Stimulated activated CD4-positive, alpha-beta T cell treated with anti-CD3 and anti-CD28 coated beads, Interleukin-15, amount 100 ng/mL, for 48 hours (primary cell): ENCODE measurements at places on chromosomes 12 and 14.

- DNase-seq = no peak
These were observed 394.2 kb downstream of the NUAK1 start for GRCh38 chr12:105744371-105745058.

GRCh38 chr14:68264260-68264569 is 444.6 kb downstream of the RAD51B start:
- DNase-seq = no peak

GRCh38 chr12:123030686-123031085 is 50.2 kb downstream of the ARL6IP4 start:
- DNase-seq = no peak

GRCh38 chr12:15700595-15700994 is 88.6 kb downstream of the EPS8 start:
- no peak for DNase-seq

DNA sequence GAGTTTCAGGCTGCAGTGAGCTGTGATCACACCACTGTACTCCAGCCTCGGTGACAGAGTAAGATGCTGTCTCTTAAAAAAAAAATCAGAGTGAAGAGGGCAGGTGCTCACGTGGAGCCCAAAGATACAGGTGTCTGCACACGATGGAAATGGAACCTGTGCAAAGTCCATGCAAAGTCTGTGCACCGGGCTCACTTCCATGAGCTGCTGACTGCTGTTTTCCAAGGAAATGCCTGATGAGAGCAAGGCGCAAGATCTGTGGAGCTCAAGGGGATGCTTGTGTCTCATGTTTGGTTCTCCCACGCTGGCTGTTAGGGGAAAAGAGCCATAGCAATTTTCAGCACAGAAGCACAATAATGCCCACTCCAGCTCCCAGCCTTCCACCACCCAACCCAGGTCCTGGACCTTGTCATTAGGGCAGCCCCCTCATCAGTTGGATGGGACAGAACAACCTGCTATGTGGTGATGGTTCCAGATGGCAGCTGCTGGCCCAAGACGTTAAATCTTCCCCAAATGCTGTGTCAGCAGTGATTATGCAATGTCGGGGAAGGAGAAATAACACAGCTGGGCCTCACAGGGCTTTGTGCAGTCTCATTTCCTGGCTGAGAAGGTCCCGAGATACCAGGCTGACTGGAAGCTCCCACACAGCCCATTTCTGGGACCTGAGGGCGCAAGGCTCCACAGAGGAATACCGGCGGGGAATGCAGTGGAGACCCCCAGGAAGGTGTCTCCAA is 27.9 kb upstream of the DICER1 start:
- no peak for DNase-seq

- no peak for DNase-seq
These were observed 192.4 kb downstream of the FUT8 start for GRCh38 chr14:65604936-65605335.

GRCh38 chr14:99535448-99535847 is 54.2 kb downstream of the CCNK start:
- no peak for DNase-seq

DNA sequence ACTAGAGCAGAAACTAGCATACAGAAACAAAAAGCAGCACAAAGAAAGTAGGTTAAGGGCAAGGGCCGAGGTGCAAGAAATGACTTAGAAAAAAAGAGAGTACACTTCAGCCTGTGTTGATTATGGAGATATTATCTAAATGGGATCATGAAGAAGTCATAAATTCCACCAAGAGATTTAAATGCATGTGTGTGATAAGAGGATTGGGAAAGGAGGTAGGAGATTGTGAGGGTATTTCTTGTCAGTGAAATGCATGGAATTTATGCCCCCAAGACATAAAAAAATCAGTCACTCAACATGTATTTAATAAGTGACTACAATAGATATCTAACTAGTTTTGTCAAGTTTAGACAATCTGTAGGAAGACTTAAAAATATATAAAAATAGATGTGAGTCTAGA is 976.2 kb upstream of the LRFN5 start:
- DNase-seq = no peak

DNA sequence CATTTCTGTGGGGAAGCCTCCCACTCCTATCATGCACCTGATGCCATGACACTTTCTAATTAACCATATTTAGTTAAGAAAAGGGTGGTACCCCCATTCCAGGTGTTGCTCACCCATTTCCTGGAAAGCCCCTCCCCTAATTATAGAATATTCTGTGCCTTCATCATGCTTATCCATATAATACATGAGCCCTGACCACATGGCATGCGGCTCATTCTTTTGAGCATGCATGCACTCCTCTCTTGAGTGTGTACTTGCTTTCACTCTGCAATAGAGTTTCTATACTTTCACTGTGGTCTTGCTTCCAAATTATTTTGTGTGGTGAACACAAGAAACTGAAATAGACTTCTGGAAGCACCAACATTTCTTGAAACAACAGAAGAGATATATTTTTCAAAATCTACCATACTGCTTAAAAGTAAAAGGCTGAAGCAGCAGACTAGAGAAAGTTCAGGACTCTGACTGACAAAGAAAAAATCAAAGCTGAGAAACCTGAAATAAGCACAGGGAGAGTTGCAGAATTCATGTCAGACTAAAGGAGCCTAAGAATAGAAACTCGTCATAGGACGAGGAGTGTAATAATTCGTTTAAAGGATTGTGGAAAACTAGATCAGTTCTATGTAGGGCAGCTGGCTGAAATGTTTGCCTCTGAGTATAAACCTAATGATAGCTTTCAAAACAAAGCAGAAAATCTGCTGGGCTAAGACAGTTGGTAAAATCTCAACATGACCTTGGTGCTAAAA is 144.8 kb downstream of the KITLG start:
- no peak for DNase-seq

- DNase-seq = no peak
These were observed 355.2 kb downstream of the BMP4 start for GRCh38 chr14:53601409-53601808.

GRCh38 chr12:50799908-50800307 is 36.0 kb downstream of the ATF1 start:
- no peak for DNase-seq

GRCh38 chr14:50237427-50237826 is 6.0 kb upstream of the SOS2 start:
- DNase-seq = no peak

- no peak for DNase-seq
These were observed 58.1 kb upstream of the DHRS4 start for GRCh38 chr14:23895480-23895879.

DNA sequence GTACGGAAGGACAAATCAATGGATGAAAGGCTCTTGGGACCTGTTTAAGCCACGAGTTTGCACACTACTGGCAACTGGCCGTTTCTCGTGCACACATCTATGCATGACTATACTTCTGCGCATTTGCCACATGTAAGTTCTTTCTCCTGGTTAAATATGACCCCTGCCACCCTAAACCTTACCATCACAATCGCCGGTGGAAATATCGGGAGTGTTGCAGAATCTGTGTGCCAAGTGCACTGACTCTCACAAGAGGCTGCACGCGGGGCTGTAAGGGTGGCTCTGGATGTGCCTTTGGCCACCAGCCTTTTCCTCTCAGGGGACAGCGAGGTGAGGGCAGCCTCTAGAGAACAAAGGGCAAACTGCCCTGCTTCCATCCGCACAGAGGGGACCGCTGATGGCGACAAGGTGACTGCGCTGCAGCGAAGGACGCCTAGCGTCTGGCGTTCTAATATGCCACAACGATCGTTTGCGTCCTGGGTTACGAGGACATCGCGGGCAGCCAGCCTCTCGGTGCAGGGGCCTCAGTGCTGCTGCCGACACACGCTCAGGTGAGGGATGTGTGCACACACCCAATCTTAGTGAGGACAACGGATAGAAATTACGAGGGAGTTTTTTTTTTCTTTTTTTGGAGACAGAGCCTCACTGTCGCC is 232.2 kb downstream of the PCNX1 start:
- no peak for DNase-seq

GRCh38 chr12:10285919-10286318 is 21.8 kb upstream of the KLRD1 start:
- no peak for DNase-seq

DNA sequence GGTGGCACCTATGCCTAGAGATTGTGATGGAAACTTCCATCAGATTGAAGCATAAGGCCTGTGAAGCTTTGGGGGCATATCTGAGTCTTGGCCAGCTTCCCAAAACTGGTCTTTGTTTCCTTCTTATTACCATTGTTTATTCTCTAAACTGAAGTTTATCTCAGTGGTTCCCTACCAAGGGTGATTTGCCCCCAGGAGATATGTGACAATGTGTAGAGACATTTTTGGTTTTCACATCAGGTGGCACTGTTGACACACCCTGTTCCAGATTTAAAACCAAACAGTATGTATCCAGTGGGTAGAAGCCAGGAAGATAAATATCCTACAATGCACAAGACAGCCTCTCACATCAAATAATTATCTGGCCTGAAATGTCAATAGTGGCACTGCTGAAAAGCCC is 22.1 kb downstream of the RASSF9 start:
- DNase-seq = no peak

DNA sequence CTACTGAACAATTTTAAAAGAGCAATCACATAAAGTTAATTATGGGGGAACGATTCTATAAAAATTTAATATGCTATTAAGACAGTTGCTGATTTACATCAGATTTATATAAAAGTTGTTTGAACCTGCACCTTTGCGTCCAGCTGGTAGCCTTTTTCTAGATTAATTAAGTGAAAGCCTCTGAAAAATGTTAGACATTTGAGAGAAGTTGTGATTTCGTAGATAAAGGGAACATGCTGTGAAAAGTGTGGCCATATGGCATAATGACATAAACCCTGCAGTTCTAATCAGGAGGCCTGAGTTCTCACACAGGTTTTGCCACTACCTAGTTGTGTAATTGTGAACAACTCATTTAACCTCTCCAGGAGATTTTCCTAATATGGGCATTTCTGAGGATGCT is 187.2 kb downstream of the TMTC2 start:
- no peak for DNase-seq

GRCh38 chr14:86625637-86626036 is 1095.7 kb downstream of the FLRT2 start:
- DNase-seq = no peak

DNA sequence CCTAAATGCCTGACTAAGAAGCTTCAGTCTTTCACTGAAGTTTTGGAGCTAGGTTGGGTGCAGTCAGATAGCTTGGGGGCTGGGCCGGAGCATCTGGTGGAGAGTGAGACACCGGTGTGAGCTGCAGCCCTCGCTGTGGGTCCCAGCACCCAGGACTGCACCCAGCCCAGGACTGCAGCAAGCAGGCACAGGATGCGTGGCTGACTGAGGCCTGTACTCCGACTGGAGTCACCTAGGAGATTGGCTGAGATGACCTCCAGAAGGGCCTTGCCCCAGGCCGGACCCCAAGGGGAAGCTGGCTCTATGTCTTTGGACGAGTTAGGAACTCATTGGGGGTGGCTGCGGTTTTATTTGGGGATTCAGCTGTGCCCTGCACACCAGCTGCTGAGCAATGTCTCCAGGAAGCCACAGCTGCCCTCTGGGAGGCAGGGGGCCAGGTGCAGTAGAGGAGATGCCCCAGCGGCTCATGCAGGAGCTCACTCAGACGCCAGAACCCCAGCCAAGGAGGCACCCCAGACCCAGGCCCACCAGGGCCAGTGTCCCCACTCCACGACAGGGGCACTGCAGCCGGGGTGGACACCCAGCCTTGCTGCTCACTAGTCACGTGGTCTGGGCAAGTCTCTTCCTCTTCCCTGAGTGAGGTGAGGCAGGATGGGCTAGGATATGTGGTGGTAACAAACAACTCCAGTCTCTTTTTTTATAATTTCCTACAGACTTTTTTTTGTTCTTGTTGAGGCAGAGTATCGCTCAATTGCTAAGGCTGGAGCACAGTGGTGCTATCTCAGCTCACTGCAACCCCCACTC is 31.8 kb upstream of the RCOR1 start:
- DNase-seq = no peak

GRCh38 chr12:12583510-12584178 is 21.0 kb upstream of the DUSP16 start:
- no peak for DNase-seq

GRCh38 chr14:74434294-74434693 is 8.3 kb upstream of the SYNDIG1L start:
- DNase-seq = no peak

- no peak for DNase-seq
These were observed 45.5 kb downstream of the SH2B3 start for GRCh38 chr12:111451232-111451631.

DNA sequence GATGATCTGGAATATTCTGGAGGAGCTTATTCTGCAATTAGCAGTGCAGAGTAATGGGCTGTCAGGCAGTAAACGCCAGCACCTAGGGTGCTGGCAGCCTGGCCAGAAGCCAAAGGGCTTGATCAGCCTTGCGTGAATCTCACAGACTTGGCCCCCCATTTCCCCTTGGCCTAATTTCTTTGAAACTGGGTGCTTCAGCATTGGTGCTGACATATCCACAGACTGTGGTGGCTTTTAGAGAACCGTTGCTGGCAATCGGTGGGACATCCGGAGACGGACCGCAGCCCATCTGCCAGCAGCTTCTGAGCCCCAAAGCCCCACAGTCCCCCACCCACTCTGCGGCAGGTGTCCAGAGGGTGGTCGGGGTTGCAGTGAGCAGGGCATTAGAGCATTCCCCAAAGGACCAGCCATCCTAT is 157.1 kb downstream of the CALM1 start:
- DNase-seq = no peak

- DNase-seq = no peak
These were observed 101.9 kb upstream of the ADAMTS20 start for GRCh38 chr12:43653917-43654316.

DNA sequence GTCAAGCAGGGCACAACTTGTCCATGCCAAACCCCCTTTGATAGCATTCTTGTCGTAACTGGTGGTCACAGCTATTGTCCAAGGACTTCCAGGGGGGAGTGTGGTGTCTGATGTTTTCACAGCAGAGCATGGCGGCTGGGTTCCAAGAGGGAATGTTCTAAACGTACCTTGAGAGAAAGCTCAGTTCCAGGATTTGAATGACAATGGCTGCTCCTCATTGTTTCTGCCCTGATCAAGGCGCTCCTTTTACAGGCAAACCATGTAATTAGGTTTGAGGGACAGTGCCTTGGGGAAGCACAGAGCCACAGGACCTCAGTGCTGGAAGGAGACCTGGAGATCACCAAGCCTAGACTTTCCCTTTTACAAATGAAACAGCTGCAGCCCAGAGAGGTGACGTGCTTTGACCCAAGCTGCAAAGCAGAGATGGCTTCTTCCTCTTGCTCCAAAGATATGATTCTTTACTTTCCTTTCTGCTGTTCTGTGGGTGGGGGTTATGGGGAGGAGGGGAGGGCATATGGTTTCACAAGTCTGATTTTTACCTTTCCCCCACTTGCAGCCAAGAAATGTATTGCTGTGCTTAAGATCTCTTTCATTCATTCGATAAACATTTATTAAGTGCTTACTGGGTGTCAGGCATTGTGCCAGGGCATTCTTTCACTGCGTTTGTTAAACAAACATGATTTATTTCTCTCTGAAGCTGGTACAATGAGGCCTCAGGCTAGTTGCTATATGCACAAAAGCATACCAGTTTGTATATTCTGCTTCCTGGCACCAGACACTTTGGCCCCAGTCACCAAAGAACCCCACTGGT is 172.8 kb downstream of the KTN1 start:
- no peak for DNase-seq

GRCh38 chr14:26415618-26416123 is 182.2 kb downstream of the NOVA1 start:
- DNase-seq = no peak
